ENCODE measurements at places on chromosomes 6 and 20.

GRCh38 chr6:21949211-21949801, 347.5 kb downstream of the PRL start:
- no peak for DNase-seq

DNA sequence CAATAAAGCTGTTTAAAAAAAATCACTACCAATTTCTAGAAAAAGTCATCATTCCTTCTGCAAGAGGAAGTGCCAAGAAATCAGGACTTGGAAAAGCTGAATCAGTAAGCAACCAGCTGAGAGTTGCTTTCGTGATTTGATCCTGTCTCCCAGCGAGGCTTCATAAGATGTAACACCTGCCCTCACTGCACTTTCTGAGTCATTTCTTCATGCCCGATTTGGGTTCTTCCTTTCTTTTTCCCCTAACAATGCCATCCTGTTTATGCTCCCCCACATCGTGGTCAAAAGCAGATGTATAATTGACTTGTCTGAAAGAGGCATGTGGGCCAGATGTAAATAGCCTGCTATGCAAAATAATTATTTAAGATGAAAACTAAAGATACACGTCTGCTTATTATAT, 52.1 kb downstream of the RIPOR2 start:
- peak; percentile 44 for DNase-seq

DNA sequence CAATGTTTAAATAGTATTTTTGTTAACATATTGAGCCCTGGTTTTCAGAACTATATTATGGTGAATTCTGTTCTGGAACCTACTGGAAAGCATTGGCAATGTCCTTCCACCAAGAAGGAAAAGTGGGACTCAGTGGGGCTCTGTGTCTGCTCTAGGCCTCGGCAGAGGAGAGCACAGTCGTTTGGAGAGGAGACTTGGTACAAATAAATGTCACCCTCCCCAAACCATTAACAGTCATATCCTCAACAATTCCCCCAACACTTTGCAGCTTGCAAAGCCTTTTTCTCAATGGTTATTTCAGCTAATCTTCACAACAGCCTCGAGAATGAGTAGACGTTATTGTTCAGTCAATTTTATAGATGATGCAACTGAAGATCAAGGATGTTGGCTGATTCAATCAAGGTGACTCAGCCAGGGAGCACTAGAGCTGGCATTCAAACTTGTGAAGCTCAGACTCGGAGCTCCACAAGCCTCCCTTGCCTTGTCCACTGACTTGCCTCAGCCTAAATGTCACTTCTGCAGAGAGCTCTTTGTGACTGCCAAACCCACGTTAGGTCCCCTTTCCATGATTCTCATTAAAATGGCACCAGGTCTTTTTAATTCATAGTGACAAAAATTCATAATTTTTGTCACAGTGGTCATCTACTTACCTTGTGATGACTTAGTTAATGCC, 60.6 kb downstream of the TOX2 start:
- DNase-seq, result peak; percentile 58

GRCh38 chr6:64497634-64498033, 862.0 kb downstream of the PHF3 start:
- DNase-seq, result no peak

GRCh38 chr6:110250058-110250457, 69.8 kb downstream of the CDC40 start:
- DNase-seq, result no peak

GRCh38 chr6:208938-209337, 83.3 kb upstream of the DUSP22 start:
- no peak for DNase-seq

DNA sequence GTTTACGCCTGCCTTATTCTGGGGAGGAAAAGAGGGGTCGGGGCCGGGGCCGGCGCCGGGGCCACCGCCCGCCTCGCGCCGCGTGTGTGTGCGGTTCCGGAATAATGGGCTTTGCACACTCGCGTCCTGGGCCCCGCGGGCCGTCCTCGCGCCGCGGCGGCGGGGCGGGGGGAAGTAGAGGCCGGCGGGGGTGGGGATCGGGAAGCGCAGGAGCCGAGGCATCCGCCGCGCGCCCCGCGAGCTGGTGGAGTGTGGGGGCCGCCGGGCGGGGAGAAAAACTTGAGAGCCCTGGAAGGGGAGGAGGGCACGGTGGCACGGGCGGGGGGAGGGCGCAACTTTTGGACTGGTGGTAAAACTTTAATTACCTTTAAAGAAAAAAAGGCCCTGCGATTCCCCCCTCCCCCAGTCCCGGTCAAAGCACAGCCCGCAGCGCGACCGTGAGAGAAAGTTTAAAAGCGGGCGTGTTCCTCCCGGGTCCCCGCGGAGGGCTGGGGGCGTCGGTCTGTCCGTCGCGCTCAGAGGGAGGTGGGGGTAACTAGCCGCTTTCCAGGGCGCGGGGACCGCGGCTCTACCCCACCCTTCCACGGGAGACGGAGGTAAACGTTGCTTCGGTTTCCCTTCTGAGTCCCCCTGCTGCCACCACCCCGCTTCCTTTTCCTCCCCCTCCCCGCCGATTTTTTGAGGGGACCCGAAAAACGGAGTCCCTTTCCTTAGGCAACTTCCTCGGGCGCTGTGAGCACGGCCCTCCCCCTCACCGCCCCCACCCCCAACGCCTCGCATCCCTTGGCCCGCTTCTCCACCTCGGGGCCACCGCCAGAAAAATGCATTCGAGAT, 1.9 kb downstream of the L3MBTL3 start:
- DNase-seq, result no peak

DNA sequence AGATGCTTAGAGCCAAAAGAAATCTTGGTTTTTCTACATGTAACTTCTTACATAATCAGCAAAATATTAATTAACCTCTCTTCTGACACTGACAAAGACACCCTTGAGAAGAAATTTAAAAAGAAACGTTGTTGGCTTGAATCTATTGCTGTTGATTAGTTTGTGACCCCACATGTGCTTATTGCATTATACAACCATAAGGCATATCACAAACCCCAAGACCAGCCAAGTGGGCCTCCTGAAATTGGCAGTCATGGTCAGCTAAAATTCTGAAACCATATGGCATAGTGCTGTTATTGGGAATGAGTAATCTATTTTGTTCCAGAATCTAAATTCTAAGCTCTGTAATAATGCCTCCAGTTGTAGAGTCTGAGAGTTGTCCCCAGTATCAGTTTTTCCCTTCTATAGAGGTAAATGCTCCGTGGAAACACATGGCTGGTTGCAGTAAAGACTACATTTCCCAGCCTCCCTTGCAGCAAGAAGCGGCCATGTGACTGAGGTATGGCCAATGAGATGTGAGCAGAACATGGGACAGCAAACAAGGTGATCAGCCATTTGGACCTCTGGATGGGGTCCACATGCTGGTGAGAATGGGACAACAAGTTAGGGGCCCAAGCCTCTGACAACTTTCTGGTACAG, 42.3 kb upstream of the PTPN1 start:
- DNase-seq, result no peak

DNA sequence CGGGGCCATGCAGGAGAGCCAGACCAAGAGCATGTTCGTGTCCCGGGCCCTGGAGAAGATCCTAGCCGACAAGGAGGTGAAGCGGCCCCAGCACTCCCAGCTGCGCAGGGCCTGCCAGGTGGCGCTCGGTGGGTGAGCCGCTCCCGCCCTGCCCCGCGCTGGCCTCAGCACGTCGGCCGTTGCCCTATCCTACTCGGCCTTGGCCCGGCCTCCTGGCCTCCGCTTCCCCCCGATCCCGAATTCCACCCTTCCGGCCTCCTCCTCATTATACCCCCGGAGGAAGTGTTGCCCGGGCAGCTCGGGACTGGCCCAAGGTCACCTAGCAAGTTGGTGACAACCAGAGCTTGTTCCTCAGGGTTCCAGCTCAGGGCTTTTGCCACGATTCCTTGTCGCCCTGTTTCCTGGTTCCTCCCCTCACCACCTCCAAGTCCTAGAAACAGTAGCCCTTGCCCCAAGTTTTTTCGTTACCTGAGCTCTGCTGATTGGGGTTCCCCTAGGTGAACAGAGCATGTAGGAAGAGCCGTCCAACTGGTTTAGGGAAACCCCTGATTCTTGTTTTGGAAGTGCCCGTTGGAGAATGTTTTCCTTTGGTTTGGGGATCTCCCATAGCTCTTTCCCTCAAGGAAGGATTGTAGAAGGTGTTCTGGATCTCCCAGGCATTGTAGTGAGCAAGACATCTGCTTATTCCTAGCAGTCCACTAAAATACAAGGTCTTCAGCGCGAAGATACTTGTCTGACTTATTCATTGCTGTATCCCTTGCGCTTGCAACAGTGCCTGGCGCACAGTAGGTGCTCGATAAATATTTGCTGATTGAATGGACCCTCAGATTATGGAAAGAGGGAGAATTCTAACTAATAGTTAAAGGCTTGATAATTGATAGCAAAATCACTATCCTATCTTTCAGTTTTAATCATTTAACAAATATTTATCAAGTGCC, 641 bp downstream of the ARFGEF2 start:
- peak; percentile 32 for DNase-seq

DNA sequence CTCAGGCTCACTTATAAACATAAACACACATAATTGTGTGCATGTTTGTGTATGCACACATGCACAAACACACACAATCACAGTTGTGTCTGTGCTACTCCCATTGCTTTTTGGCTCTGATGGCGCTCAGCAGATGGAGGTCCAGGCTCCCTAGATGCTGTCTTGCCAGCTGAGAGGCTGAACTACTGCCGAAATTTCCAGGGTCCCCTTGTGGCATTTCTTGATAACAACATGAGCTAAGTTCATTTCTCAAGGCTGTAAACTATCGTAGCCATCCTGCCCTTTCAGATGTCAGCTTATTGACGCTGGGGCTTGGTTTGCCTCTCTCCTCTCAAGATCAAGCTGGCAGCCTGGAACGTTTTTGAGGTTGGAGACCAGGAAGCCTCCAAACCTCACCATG, 313.9 kb upstream of the RNF24 start:
- DNase-seq, result no peak

DNA sequence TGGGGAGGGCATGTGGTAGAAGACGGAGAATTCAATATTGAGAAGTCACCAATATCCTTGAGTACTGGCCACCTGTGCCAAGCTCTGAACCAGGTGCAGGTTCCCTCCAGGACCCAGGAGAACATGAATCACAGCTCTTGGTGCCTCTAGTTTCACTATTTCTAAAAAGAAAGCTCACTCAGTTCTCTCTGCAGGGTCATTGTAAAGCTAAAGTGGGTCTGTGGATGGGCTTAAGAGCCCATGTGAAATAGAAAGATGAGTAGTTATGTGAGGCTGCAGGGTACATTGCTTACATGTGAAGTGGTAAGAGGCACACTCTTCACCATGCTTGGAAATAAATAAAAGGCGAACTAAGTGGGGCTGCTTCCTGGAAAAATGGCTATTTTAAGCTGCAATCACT, 43.6 kb downstream of the ZNF831 start:
- DNase-seq, result no peak

DNA sequence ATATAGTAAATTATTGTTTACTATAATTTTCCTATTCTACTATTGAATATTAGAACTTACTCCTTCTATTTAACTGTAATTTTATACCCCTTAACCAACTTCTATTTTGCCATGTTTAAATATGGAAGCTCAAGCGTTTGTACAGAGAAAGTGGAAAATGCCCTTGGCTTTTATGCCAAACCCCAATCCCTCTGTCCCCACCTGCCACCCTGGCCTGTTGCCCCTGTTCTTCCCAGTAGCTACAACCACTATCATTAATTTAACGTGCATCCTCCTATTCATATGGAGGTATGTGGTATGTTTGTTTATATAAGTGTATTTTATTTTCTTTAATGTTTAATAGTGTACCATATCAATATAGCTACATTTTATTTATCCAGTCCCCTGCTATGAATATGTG, 58.1 kb downstream of the ASXL1 start:
- no peak for DNase-seq

DNA sequence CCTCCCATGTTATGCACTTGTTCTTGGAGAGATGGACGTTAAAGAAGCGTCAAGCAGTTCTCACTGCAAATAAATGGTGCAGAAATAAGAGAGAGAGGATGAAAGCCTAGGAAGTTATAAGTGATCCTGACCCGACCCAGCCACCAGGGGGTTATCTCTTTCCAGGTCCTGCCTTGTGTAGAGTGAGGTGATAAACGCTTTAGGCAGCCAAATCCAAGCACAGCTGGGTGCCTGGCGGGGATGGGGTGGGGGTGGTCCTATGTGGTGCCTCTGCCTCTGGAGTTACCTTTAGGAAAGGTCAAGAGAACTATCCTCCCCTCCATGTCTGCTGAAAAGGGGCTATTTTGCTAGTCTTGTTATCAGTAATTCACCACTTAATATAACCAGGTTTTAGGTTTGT, 9.2 kb upstream of the TFAP2A start:
- DNase-seq, result no peak

DNA sequence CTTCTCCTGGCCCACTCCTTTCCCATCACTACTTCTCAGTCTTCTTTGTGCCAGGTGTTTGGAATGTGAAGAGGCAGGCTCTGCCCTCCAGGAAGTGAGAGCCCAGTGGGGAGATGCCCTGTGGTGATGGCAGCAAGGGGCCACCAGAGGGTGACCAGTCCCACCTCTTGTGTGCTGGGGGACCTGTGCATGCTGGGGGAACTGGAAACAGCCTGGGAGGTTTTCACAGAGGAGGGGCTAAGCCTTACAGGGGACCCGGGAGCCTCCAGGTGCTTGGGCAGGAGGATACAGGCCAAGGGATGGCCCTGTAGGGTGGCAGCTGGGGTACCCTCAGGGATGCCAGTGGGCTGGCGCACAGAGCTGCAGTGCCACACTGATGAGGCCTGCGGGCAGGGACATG, 72.3 kb downstream of the RAMACL start:
- no peak for DNase-seq

DNA sequence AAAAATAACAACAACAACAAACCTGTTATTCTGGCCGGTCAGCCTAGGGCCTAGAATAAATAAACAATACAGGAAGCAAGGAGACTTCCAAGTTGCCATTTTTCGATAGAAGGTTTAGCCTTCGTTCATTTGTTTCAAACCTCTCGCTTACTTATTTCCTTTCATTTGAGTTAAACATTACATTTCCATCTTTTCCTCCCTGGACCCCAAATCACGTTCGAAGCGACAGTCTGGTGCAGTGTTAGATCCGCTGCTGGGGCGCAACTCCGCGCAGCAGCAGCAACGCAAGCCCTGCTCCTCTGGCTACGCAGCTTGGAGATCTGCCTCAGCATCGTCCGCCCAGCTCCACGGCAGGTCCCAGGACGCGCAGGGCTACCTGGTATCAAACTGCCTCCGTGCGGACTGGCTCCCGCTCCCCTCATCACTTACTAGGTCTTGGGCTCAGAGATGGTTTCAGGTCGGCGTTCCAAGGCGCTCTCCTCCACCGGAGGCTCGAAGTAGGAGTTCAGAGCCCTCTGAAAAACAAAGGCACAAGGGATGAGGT, 530 bp downstream of the TDP2 start:
- no peak for DNase-seq

- DNase-seq, result no peak
Measured at GRCh38 chr6:108742041-108742440, 106.2 kb upstream of the ARMC2 start.

All from foreskin keratinocyte (primary cell).